ENCODE measurements at places on chromosomes 7 and 10.

- H3K36me3 ChIP-seq = no peaks in the 10 kb centered on the region
- H3K4me3 ChIP-seq = no peak overlapping the region
- no peak for DNase-seq
- no peak overlapping the region for H3K27ac ChIP-seq
- H3K27me3 ChIP-seq = no peaks in the 10 kb centered on the region
Observed at GRCh38 chr10:12875100-12875499, 126.4 kb downstream of the CCDC3 start.

DNA sequence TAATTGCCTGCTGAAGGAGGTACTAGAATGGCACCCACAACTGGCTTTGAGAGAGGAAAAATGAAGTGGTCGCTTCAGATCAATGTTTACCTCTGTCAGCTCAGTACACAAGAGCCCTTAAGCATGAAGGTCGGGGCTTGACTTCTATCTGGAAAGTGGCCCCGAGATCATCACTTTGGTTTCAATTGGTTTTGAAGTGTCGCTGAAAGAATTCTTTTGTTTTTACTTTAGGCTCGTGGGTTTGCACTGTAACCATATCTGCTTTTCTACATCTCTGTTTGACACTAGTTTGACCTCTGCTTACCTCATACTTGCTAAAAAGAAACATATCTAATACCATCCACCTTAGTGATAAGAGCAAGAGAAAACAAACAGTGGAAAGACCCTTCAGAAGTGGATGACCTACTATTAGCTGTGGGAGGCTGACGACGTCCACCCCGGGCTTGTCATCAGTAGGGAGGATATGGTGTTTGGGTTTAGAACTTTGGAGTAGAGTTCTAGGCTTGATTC is 361.8 kb downstream of the GATA3 start:
- no peaks in the 10 kb centered on the region for H3K4me1 ChIP-seq
- no peak overlapping the region for H3K4me3 ChIP-seq
- no peak overlapping the region for H3K27ac ChIP-seq
- peaks cover 3% of the 10 kb centered on the region for H3K27me3 ChIP-seq

GRCh38 chr7:128937647-128938543 is at the start of gene IRF5:
Gene IRF5 (plus strand): TSS chr7:128937927. CDS start chr7:128942082, 4,155 bp downstream.
- H3K4me1 ChIP-seq = peaks cover 7% of the 10 kb centered on the region
- H3K27ac ChIP-seq = no peak within 1 kb of the TSS
- no peaks in the 10 kb centered on the region for H3K36me3 ChIP-seq
- H3K27me3 ChIP-seq = peaks cover 23% of the 10 kb centered on the region
- H3K4me3 ChIP-seq = peak within 1 kb of the TSS; percentile 7

GRCh38 chr7:130940326-130940725 is 206.3 kb upstream of the KLF14 start:
- no peaks in the 10 kb centered on the region for H3K27me3 ChIP-seq
- peaks cover under 1% of the 10 kb centered on the region for H3K36me3 ChIP-seq
- peaks cover 13% of the 10 kb centered on the region for H3K4me1 ChIP-seq

DNA sequence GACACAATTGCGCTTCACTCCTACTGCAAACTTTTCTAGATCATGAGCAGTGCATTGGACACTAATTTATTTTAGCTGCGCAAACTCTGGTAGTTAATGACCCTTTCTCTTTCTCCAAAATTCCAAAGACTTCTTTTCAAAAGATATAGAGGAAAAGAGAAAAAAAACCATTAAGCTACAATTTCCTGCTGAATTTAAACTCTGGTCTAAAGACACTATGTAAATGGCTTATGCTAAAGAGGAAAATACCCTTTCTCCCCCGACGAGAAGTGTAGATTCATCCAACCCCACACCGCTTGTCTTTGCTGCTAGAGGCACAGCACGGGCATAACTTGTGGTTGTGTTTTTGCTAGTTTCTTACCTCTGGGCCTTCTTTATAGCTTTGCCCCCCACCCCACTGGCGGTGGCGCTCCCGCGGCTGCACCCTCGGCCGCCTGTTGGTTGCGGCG is 84.1 kb downstream of the SNX10 start:
- H3K4me1 ChIP-seq = peaks cover 36% of the 10 kb centered on the region
- DNase-seq = peak; percentile 61
- H3K27me3 ChIP-seq = no peaks in the 10 kb centered on the region
- H3K27ac ChIP-seq = peak overlapping the region; percentile 80
- H3K4me3 ChIP-seq = peak overlapping the region; percentile 70

DNA sequence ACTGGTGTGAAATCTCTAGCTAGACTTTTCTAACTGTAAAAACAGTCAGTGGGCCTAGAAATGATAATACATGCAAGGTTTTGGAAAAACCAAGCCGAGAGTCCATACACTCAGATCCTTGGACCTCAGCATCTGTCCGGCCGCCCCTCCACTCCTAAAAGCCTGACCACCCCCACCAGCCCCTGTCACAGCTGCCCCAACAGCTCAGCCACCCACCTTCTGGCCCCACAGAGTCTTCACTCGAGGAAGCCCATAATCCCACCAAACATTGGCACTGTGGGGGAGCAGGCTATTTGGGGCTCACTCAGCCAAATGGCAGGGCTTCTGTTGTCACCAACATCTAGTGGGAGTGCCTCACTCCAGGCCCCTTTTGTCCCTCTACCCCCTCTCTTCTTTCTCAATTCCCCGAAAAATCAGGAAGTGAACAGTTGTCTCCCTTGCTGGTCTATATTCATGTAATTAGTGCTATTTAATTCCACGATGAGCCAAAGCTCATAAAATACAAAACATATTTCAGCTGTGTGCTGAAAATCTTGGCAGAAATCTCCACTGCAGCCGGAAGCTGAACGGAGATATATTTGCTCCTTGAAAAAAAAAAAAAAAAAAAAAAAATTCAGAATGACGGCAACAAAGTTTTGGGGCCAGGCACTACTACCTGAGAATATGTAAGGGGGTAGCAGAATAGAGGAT is 55.5 kb downstream of the PLXNA4 start:
- H3K4me1 ChIP-seq = no peaks in the 10 kb centered on the region
- no peaks in the 10 kb centered on the region for H3K27me3 ChIP-seq

DNA sequence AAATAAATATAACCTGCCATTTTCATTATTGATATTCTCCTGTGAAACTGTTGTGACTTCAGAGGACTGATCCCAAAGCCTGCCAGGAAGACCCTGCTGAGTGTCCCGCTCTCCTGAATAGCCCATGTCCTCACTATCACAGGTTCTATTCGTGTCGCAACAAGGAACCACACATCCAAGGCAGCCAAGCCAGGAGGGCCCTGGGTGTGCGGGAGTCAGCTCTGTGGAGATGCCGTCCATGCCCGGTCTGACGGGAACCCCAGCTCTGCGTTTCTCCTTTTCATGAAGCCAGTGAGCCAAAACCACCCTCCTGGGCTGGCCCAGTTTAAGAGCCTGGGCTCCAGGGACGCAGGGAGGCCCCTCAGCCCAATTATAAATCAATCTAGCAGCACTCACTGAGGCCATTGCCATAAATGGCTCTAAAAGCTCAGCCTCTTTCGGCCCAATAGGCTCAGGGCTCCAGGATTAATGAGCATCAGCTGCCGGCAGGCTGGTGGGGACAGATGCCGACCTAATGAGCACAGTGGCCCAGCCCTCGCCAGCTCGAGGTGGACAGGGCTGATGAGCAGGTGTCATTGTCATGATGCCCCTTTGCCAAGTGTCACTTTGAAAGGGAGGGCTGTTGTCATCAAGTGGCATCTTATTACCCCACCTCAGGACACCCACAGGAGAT is 177.9 kb downstream of the PLXNA4 start:
- H3K4me3 ChIP-seq = no peak overlapping the region
- no peak overlapping the region for H3K27ac ChIP-seq
- no peaks in the 10 kb centered on the region for H3K4me1 ChIP-seq

GRCh38 chr7:118573085-118573484 is 348.6 kb downstream of the ANKRD7 start:
- no peaks in the 10 kb centered on the region for H3K27me3 ChIP-seq
- DNase-seq = no peak
- no peaks in the 10 kb centered on the region for H3K36me3 ChIP-seq
- no peak overlapping the region for H3K27ac ChIP-seq

DNA sequence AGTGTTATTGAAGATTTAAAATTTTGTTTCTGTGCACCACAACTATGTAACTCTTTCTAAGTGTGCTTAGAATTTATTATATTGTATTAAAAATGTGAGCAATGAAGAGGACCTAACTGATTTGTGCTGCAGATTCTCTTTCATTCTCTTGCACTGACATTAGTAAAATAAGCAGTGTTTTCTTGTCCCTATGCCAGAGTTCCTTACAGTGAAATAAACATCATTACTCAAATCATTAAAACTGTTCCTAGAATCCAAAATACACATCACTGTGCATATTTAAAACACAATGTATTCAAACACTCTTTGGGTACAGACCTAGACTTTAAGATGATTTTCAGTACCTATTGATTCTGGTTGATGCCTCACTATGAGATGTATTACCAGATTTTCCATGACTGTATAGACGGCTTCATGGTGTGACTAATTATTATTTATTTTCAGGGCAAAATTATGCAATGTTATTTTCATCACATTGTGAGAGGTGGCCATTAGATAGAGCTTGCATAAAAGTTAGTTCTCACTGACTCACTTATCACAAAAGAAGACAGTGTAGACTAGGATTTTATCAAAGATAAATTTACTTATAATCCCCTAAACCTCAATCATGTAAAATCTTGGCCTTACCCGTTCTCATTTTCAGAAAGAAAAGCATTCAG is 93.4 kb downstream of the PTPRZ1 start:
- H3K4me3 ChIP-seq = no peak overlapping the region
- no peaks in the 10 kb centered on the region for H3K4me1 ChIP-seq
- H3K36me3 ChIP-seq = no peaks in the 10 kb centered on the region
- DNase-seq = no peak
- peaks cover 2% of the 10 kb centered on the region for H3K27me3 ChIP-seq

- peaks cover 14% of the 10 kb centered on the region for H3K4me1 ChIP-seq
- no peaks in the 10 kb centered on the region for H3K36me3 ChIP-seq
- no peaks in the 10 kb centered on the region for H3K27me3 ChIP-seq
- H3K4me3 ChIP-seq = no peak overlapping the region
Observed at GRCh38 chr7:16934722-16935340, 53.0 kb upstream of the AGR3 start.

DNA sequence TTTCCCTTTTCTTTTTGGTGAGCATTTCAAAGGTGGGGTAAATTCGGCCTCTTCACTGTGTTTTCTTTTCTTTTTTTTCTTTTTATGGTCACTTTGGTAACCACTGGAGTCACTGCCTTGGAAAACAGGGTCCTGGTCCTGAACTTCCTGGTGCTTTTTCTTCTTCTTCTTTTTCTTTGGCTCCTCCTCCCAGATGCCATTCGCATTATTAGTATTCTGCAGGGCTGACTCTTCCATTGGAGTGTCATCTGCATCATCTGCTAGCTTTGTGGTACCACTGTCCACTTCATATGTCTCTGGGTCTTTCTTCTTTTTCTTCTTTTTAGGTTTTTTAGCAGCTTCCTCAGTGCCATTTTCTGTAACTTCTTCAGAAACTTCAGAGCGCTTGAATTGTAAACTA is 10.5 kb downstream of the POLR1F start:
- no peak overlapping the region for H3K27ac ChIP-seq
- no peaks in the 10 kb centered on the region for H3K4me1 ChIP-seq
- H3K4me3 ChIP-seq = no peak overlapping the region
- no peak for DNase-seq

- H3K4me1 ChIP-seq = no peaks in the 10 kb centered on the region
- H3K27me3 ChIP-seq = no peaks in the 10 kb centered on the region
- H3K4me3 ChIP-seq = no peak overlapping the region
- no peak overlapping the region for H3K27ac ChIP-seq
Observed at GRCh38 chr7:154777023-154777422, 225.9 kb downstream of the PAXIP1 start.

DNA sequence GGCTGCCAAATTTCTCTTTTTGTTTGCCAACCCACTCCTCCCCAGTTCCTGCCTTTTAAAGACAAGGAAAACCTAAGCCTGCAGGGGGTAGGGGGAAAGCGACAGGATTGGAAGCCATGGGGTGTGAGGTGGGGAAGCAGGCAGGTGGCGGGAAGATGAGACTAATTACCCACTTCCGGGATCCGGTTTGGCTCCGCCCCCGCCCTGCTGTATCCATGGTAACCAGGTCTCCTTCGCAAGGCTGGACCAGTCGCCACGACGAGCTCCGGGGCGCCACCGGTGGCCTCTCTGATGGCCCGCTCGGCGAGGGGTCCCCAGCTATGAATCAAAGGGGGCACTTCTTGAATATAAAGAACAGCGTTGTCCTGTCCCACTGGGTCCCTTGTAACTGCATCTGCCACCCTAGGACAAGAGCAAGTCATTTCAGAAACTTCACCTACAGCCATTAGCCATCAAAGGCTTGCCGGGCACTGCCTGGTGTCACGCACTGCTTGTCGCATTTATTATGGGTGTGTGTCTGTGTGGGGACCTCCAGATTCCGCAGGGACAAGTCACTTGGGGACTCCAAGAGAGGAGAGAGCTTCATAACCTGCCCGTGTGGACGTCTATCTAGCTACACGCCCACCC is 55.4 kb upstream of the LMTK2 start:
- H3K36me3 ChIP-seq = no peaks in the 10 kb centered on the region
- H3K4me3 ChIP-seq = no peak overlapping the region
- DNase-seq = no peak

- no peaks in the 10 kb centered on the region for H3K36me3 ChIP-seq
- H3K4me3 ChIP-seq = no peak overlapping the region
- H3K27ac ChIP-seq = no peak overlapping the region
- no peaks in the 10 kb centered on the region for H3K27me3 ChIP-seq
- DNase-seq = no peak
- no peaks in the 10 kb centered on the region for H3K4me1 ChIP-seq
Observed at GRCh38 chr10:102542800-102543418, 39.1 kb downstream of the SUFU start.

- no peaks in the 10 kb centered on the region for H3K27me3 ChIP-seq
- H3K4me1 ChIP-seq = no peaks in the 10 kb centered on the region
- H3K4me3 ChIP-seq = no peak overlapping the region
Observed at GRCh38 chr7:102214477-102215072, 72.1 kb upstream of the SH2B2 start.

DNA sequence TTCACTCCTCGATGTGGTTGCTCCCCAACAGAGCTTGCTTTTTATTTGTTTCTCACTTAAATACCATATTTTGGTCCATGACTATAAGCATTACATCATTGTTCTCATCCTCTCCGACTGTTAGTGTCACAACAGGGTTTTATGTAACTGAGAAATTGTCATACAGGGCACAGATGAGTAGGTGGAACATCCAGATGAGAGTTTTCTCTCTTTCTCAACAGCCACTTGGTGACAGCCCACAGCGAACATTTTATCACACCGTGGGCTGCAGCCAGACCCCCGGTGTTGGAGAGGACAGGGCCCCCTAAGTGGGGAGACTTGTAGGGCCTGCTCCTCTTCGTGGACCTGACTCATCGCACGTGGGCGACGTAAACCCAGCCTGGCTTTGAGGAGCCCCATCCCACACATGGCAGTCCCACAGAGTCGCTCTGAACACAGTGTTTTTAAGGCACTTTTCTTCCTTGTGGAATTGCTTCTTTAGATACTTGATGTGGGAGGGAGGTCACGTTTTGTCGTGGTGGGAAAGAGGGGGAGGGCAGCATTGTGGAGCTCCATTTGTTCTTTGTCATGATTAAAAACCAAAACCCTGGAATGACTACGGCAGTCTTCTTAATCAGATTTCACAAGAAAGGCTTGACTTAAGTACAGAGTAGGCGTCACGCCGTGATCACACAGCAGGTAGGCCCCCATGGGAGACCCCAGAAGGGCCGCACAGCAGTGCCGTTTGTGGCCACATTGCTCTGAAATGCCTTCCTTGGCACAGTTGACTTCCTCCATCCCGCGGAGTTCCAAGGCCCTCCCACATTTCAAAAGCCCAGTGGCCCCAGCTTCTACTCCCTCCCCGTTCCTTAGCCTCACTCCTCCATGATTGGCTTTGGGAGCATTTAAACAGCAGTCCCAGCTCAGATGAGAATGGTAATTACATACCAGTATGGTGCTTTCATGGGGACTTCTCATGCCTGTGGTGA is 220.6 kb downstream of the CCDC3 start:
- no peak overlapping the region for H3K4me3 ChIP-seq
- no peaks in the 10 kb centered on the region for H3K27me3 ChIP-seq
- peaks cover 3% of the 10 kb centered on the region for H3K4me1 ChIP-seq

- no peaks in the 10 kb centered on the region for H3K4me1 ChIP-seq
- no peak for DNase-seq
- no peaks in the 10 kb centered on the region for H3K27me3 ChIP-seq
- H3K27ac ChIP-seq = no peak overlapping the region
Observed at GRCh38 chr7:133056370-133057238, 25.3 kb downstream of the CHCHD3 start.
